Fibroblast of villous mesenchyme (primary cell): ENCODE measurements at places on chromosomes 7 and 10. TPM values are rescaled to one million over a fixed set of nuclear protein-coding genes. Genes with fewer than 3 reads are reported as not detected.

The ASB10 gene
- total RNA-seq, result not detected in 2 replicates

- peak; percentile 18 for DNase-seq
Observed at GRCh38 chr10:77869626-77870420, 56.7 kb downstream of the DLG5 start.

DNA sequence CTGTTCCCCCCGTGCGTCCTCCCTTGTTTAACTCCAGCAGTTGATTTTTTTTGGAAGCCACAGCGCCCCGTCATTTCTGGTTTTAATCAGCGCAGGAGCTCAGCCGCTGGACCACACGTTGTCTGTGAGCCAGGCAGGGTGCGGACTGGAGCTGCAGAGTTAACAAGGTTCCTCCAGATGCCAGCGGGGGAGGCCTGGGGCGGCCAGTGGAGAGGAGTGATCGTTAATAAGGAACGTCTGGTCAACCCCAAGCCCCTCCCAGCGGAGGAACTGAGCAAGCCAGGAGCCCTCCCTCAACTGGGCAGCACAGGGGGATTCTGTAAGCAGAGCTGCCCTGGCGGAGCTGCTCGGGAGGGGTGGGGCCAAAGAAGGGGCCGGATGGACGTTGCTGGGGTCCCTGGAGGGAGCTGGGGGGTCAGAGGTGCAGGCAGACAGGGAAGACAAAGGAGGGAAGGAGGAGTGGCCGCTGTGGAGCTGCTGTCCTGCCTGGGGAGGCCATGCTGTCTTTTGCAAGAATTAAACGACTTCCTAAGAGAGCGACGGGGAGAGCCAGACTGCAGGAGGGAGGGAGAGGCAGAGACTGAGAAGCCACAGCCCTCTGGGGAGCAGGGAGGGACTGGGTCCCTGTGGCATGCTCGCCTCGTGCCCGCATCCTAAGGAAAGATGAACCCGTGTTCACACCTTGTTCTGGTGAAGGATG, 537.1 kb upstream of the FOXK1 start:
- peak; percentile 22 for DNase-seq

DNA sequence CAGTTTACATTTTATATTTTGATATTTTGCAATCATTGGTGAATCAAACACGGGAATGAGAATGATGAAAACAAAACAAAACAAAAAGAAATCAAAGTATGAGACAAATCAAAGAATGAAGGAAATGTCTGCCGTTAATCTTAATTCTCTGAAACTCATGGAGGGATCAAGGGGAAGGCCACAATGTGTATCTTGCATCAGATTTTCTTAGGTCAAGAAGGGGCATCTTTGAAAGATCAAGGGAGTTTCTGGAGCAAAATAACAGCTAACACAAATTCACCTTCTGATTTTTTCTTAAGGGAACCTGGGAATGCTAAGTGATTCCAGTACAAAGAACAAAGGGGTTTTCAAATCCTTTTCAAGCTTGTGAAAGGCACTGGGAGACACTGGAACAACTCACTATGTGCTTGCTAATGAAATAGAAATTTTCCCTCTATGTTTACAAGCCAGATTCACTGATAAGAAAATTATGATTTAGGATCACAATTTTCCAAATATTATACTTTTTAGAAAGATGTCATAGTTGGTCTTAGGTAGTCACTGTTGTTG, 322.3 kb upstream of the AOAH start:
- no peak for DNase-seq

DNA sequence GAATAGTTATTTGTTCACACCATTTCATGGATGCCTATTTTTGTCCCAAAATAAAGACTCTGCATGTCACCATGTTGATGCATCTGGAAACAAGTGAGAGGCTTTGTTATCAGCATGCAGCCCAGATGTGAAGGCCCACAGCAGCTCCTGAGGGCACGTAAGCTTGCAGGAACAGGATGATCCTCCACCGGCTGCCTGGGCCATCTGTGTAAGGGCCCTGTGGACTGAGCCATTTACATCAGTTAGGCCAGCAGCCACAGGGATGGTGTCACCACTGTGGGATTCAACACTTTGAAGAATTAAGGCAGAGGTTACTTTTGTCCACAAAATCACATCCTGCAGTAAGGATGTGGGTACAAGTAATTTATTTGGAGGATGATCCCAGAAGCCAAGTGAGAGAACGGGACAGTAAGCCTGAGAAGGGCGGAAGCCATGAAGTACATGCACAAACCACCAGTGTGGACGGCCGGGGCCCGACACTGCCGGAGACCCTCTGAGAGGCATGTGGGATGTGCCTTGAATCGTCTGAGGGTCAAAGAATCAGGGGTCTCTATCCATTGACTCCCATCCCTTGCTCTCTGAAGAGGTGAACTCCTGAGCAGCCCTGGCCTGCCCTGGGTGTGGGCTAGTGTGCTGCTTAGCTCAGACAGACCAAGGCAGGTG, 609.7 kb downstream of the DNAJB6 start:
- no peak for DNase-seq

- no peak for DNase-seq
Observed at GRCh38 chr10:12531305-12532220, 182.2 kb downstream of the CAMK1D start.

- DNase-seq, result no peak
Observed at GRCh38 chr7:3068530-3068929, 24.9 kb upstream of the CARD11 start.

GRCh38 chr7:46461334-46461777, 540.3 kb upstream of the IGFBP3 start:
- DNase-seq, result peak; percentile 82

- no peak for DNase-seq
Observed at GRCh38 chr10:132158122-132158741, 28.5 kb upstream of the DPYSL4 start.

- no peak for DNase-seq
Observed at GRCh38 chr10:109592391-109592790, 330.9 kb downstream of the XPNPEP1 start.

DNA sequence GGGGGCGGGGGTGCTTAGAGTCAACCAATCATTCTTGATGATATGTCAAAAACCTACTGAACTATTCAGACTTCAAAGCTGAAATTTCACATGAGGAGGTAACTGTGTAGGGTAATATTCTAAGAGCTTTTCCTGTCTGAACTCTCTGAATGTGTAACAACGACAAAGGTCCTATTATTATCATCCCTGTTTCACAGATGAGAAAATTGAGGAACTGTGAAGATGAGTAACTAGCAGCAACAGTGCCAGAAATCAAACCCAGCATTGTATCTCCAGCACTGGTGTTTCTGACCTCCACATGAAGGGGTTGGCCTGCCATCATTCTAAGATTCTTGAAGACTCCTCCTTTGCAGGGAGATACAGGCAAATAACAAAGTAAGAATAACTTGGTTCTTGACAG, 294.7 kb upstream of the AOAH start:
- no peak for DNase-seq

GRCh38 chr10:29067161-29067560, 221.7 kb upstream of the LYZL1 start:
- DNase-seq, result peak; percentile 12

- no peak for DNase-seq
Observed at GRCh38 chr10:88233870-88234269, 349.2 kb downstream of the RNLS start.

- no peak for DNase-seq
Observed at GRCh38 chr7:150935149-150935548, 43.0 kb downstream of the KCNH2 start.

GRCh38 chr10:293636-294035, 158.4 kb downstream of the ZMYND11 start:
- peak; percentile 61 for DNase-seq
